ENCODE measurements at places on chromosomes 2 and 18.

GRCh38 chr2:102637358-102637757 lies 18.0 kb downstream of the SLC9A2 start:
- no peak for DNase-seq

DNA sequence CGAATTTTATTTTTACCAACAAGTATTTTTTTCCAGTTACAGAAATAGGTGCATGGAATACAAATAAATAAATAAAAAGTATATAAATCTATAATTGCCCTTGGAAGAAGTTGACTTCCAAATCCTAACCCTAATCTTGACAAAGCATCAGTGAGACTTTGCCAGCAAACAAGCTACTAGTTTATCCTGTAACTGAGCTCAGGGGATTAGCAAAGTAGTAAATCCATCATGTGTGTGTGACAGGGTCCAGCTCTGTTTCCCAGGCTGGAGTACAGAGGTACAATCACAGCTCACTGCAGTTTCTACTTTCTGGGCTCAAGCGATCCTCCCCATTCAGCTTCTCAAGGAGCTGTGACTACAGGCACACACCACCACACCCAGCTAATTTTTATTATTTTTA lies 948.0 kb upstream of the CNTNAP5 start:
- DNase-seq, result no peak

DNA sequence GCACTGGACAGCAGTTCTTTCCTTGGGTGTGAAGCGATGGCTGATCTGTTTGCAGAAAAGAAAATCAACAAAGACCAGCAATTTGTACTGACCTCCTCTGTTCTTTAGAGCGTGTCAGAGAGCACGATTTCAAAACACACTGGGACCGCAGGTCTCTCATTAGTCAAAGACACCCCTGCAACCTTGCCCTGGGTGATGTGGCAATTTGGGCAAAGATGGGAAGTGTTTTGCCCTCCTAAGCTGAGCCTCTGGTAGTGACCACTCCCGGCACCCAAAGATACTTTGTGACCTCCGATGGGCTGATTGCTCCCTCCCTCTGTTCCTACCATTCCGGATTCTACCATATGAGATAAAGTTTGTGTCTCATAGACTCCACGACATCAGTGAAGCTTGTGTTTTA lies 18.2 kb upstream of the CLIP4 start:
- no peak for DNase-seq

GRCh38 chr2:151673016-151673415 lies 61.3 kb downstream of the NEB start:
- no peak for DNase-seq

GRCh38 chr18:11009147-11009546 lies 140.2 kb downstream of the PIEZO2 start:
- DNase-seq, result no peak

DNA sequence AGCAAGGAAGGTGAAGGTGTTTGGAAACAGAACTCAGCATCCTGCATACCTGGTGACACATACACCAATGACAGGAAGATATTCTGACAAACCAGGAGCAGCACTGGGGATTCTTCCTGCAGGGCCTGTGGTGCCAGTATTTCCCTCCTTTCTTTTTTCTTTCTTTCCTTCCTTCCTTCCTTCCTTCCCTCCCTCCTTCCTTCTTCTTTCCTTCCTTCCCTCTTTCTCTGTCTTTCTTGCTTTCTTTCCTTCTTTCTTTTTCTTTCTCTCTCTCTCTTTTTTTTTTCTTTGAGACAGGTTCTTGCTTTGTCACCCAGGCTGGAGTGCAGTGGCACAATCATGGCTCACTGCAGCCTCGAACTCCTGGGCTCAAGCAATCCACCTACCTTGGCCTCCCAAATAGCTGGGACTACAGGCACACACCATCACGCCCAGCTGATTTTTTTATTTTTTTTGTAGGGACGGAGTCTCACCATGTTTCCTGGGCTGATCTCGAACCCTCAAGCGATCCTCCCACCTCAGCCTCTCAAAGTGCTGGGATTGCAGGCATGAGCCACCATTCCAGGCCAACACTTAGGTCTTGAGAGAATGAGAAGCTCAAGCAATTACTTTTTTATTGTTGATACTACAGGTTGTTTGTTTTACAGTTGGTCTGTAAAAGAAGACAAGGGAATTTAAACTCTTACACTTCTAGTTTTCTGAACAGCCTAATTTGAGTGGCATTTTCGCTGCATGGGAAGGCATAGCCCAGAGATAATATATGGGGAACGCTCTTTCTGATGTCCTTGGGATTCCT lies 54.7 kb upstream of the GATA6 start:
- no peak for DNase-seq

DNA sequence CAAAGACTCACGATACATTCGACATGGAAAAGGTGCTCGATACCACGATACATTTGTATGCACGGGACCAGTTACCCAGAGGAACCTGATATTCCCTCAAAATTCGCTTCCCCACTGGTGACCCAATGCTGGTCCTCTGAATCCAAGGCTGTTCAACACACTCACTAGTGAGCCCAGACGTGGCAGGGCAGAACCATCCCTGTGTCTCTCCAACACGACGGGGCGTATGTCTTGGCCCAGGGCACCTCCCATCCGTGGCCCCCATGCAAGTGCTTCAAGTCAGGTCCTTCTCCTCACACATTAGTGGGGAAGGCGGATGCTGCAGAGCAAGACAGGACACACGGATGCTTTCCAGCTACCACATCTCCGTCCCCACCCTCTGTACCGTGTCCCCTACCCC lies 6.1 kb downstream of the CRACDL start:
- no peak for DNase-seq

DNA sequence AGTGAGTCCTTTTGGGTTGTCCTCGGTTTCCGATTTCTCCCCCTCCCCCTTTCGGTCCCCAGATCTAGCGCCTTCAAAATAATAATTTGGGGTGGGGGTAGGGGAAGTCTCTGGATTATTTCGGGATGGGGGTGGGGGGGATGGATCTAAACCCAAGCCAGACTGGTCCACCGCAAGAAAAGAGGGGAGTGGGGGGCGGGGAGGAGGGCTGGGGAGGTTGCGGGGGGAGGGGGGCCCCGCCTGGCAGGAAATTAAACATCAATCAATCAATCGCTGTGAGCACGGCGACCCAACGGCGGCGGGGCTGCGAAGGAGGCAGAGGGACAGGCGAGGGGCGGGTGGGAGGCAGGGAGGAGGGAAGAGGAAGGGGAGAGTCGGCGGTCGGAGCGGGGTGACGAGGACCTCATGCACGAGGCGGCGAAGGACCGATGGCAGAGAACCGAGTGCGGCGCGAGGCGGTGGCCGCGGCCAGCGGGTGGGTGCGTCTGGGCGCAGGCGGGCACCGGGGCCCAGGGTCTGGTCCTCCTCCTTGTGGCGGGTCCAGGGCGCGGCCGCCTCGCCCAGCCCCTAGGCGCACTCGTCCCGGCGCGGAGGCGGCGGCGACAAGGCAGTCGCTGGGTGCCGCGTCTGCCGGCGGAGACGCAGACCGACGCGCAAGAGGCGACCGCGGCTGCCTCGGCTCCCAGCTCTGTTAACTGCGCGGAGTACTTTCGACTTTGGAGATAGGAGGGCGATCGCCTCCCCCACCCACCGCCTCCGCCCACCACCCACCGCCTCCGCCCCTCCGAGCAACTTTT lies 468 bp upstream of the SATB2 start:
- no peak for DNase-seq

- no peak for DNase-seq
Observed at GRCh38 chr2:12809526-12809925, 92.8 kb downstream of the TRIB2 start.

- no peak for DNase-seq
Observed at GRCh38 chr2:48134704-48135103, 228.4 kb upstream of the FBXO11 start.

DNA sequence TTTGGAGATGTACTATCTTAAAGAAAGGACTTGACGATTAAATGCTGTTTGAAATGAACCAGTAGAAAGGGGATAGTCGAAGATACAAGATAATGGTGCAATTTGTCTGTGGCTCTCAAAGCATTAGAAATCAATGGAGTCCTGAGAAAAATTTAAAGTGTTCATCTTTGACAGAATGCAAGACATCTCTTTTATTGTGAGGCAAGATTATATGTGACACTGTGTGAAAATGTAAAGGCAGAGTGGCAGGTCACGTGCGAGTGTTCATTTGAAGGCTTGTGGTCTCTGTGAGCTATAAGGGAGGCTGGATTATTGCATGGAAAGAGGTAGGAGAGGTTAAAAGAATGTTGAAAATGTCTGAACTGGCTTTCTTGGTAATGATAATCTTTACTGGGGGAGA lies 709.2 kb downstream of the DSC3 start:
- DNase-seq, result no peak

- DNase-seq, result no peak
Observed at GRCh38 chr2:110946902-110947301, 173.8 kb upstream of the BCL2L11 start.

DNA sequence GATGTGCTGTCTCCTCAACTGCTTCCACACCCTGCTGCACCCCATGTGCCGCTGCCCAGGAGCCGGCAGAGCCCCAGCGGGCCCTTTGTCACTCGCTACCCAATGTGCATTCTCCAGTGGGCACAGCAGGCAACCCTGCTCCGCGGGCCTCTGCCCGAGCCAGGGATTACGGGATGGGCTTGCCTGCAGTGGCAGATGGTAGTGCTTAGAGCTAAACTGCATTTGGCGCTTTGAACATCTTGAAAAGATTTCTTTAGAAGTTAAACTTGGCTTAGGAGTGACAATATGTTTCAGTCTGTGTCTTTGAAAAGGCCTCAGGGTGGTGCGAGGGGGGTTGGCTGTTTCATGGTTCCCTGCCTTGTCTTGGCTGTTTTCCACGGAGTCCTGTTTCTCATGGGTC lies 84.0 kb upstream of the BOD1L2 start:
- DNase-seq, result no peak

- no peak for DNase-seq
Observed at GRCh38 chr2:99942561-99943347, 199.6 kb downstream of the AFF3 start.

DNA sequence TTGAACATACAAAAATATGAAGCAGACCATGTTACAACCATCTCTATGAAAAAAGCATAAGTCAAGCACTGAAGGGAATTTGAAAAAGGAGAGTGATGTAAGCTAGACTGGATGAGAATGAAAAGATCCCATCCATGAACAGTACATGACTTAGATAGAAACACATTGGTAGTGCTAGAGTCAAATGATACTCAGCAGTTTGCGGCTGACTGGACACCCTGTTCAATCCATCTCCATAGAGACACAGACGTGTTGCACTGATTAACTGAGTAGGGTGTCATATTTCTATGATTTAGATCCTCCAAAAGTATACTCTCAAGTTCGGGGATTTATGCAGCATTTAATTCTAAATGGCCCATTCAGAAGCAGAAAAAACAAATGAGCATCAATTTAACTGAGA lies 674.3 kb upstream of the NRXN1 start:
- no peak for DNase-seq

DNA sequence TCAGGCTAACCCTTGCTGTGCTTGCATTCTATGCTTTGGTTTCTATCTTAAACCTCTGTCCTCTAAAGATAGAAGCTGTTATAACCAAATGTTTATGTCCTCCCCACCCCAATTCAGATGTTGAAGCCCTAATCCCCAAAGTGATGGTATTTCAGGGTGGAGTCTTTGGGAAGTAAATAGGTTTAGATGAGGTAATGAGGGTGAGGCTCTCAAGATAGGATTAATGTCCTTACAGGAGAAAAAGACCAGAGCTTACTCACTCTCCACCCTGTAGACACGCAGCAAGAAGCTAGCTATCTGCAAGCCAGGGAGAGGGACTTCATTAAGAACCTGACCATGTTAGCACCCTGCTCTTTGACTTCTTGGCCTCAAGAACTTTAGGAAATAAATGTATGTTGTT lies 362.5 kb downstream of the ERBB4 start:
- no peak for DNase-seq

- DNase-seq, result no peak
Observed at GRCh38 chr2:77778917-77779316, 256.7 kb upstream of the LRRTM4 start.

GRCh38 chr2:30591186-30591585 lies 144.1 kb downstream of the LCLAT1 start:
- DNase-seq, result no peak

DNA sequence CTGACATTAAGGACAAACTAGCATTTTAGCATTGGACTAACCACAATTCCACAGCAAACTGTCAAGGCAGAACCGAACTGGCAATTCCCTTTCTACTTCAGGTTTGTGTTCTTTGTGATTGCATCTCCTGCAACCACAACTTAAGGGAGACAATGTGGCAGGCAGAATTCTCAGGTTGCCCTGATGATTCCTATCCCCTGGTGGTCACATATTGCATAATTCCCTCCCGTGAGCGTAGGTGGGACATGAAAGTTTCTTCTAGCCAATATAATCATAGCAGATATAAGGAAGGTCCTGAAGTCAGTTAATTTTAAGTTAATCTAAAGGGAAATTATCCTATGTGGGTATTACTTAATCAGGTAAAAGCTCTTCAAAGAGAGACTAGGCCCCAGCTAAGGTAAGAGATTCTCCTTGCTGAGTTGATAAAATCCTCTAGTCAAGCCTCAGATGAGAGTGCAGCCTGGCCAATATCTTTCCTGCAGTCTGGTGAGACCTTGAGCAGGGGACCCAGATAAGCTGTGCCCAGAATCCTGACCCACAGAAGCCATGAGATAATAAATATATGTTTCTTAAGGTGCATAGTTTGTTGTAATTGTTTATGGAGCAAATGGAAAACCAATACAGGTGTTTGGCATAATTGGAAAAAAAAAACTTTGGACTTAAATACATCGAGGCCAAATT lies 45.9 kb upstream of the TNP1 start:
- no peak for DNase-seq

GRCh38 chr18:25074925-25075324 lies 277.0 kb downstream of the ZNF521 start:
- no peak for DNase-seq

DNA sequence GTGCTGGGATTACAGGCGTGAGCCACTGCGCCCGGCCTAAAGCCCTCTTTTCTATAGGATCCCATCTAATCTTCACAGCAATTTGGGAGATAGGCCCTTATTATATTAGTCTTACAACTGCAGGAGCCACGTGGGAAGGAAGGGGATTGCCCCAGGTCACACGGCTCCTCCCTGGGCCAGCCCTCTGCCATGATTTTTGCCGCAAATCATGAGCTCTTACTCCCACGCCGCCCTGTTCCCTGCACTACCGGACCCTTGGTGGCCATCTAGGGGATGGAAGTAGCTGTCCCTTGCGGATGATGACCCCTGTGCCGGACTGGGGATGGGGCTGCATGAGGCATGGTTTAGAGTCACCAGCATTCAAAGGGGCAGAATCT lies 28.4 kb upstream of the PTMA start:
- no peak for DNase-seq

DNA sequence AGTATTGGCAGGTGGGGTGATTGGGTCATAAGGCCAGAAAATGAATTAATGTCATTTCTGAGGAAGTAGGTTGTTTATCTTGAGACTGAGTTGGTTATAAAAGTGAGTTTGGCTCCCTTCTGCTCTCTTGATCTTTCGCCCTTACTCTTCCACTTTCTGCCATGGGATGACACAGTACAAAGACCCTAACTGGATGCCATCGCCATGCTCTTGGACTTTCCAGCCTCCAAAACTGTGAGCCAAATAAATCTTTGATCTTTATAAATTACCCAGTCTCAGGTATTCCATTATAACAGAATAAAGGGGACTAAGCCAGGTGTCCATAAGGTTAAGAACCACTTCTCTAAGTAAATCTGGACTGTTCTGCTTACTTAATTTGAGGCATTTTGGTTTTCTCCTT lies 44.4 kb downstream of the MAP4K3 start:
- DNase-seq, result no peak
